ENCODE measurements at places on chromosomes 13 and 19. TPM values are rescaled to one million over a fixed set of nuclear protein-coding genes. Genes with fewer than 3 reads are reported as not detected.
A peak's percentile ranks its signal among the peaks of the same experiment; 100 is the strongest.

GRCh38 chr19:51375504-51376221 is 3.2 kb upstream of the NKG7 start:
- no peak for DNase-seq
- no peaks in the 10 kb centered on the region for H3K27me3 ChIP-seq
- no peak overlapping the region for H3K27ac ChIP-seq
- no peaks in the 10 kb centered on the region for H3K4me1 ChIP-seq
- H3K4me3 ChIP-seq: no peak overlapping the region

The NLRP5 gene
- total RNA-seq: not detected

- no peak overlapping the region for H3K4me3 ChIP-seq
- DNase-seq: no peak
- no peak overlapping the region for H3K27ac ChIP-seq
- H3K4me1 ChIP-seq: no peaks in the 10 kb centered on the region
- peaks cover 66% of the 10 kb centered on the region for H3K36me3 ChIP-seq
- no peaks in the 10 kb centered on the region for H3K27me3 ChIP-seq
Measured at GRCh38 chr19:39352381-39353255, 10.4 kb downstream of the SAMD4B start.

- H3K4me1 ChIP-seq: peaks cover 24% of the 10 kb centered on the region
- peak overlapping the region; percentile 79 for H3K4me3 ChIP-seq
- H3K27ac ChIP-seq: peak overlapping the region; percentile 96
- H3K36me3 ChIP-seq: no peaks in the 10 kb centered on the region
Measured at GRCh38 chr19:4068047-4068966, 1.6 kb upstream of the ZBTB7A start.

- H3K4me1 ChIP-seq: no peaks in the 10 kb centered on the region
- peak within 1 kb of the TSS; percentile 80 for H3K27ac ChIP-seq
- no peaks in the 10 kb centered on the region for H3K36me3 ChIP-seq
- DNase-seq: peak; percentile 76
- peak within 1 kb of the TSS; percentile 40 for H3K4me3 ChIP-seq
Measured at GRCh38 chr19:54364775-54365257, at the start of gene LAIR1. LAIR1 (minus strand) TSS chr19:54364931; CDS start chr19:54364804, 127 bp downstream.
